Stimulated activated CD8-positive, alpha-beta memory T cell treated with anti-CD3 and anti-CD28 coated beads, Interleukin-12 subunit alpha, Interleukin-12 subunit beta, amount 100 ng/mL, for 4 hours (primary cell): ENCODE measurements at places on chromosomes 5 and 9.

DNA sequence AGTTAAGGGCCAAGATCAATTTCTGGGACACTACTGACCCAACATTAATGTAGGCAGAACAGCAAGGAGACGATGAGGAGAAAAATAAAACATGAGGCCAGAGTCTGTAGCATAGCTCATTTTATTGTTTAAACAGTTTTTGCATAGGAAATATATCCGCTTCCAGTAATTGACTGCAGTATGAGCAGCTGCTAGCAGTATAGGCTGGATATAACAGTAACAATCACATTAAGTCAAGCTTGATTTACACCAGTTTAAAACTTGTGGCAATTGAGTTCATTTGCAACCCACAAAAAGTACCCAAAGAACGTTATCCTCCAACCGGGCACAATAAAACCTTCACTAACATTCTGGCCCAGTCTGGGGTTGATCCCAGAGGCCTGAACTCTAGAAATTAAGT, 232.2 kb downstream of the NFIB start:
- no peak for DNase-seq

DNA sequence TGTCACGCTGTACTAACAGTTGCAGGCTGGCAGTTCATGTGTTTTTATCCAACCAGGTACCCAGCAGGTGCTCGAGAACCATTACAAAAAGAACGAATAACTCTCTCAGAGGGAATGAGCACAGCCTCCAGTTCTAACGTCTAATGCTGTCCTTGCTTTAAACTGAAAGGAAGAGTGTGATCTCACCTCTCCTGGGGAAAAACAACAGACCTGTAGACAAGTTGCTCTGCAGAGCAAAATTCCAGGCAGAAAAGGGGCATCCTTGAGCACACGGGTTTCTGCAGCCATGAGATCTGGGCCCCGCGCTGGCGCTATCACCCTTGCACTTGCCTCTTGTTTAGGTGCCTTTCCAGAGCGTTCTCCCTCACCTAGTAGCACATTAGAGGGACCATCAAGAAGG, 92.5 kb upstream of the DNAH5 start:
- DNase-seq, result no peak

- DNase-seq, result no peak
Observed at GRCh38 chr5:67451640-67452279, 255.2 kb upstream of the CD180 start.

DNA sequence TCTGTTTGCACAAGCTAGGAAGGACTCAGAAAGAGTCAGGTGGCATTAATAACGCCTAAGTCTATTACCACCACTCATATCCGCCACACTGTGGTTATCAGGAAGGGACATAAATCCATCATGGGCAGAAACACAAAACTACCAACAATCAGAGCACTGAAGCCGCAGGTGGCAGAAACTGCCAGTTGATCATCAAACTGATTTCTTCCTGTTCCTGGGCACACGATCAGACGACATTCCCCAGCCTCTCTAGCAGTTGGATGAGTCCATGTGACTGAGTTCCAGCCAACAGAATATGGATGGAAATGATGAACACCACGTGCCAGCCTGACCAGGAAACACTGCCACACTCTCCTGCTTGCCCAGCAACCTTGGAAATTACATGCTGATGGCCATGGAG, 181.7 kb downstream of the ELAVL2 start:
- no peak for DNase-seq

- DNase-seq, result no peak
Observed at GRCh38 chr5:108749128-108749861, 1.6 kb downstream of the FER start.

GRCh38 chr9:14909961-14910805, at the start of gene FREM1:
Gene FREM1 (minus strand): TSS chr9:14910428. CDS start chr9:14868977, 41,451 bp downstream.
- DNase-seq, result no peak

DNA sequence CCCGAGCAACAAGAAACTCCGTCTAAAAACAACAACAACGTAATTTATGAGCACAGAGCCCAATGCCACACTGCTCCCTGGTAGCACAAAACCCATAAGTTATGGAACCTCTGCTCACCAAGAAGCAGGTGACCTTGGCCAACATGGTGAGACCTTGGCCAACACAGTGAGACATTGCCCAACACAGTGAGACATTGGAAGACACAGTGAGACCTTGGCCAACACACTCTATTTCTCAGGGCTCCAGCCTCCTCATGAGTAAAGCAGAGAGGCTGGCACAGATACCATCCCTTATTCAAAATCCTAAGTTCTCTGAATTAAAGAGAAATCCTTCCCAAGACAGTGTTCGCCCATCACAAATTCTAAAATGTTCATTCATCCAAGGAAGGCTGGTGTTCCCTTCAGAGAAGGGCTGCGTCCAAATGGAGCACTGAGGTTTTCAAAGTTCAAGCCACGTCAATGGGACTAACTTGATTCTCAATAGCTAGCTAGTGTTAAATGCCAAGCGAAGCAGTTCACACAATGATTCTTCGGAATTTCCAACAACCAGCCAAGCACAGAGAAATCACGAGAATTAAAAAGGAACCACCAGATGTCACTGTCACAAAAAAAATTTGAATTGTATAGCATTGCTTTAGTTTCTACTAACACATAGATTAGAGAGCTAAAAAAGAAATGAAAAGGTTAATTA, 29.5 kb downstream of the TTC39B start:
- DNase-seq, result no peak

DNA sequence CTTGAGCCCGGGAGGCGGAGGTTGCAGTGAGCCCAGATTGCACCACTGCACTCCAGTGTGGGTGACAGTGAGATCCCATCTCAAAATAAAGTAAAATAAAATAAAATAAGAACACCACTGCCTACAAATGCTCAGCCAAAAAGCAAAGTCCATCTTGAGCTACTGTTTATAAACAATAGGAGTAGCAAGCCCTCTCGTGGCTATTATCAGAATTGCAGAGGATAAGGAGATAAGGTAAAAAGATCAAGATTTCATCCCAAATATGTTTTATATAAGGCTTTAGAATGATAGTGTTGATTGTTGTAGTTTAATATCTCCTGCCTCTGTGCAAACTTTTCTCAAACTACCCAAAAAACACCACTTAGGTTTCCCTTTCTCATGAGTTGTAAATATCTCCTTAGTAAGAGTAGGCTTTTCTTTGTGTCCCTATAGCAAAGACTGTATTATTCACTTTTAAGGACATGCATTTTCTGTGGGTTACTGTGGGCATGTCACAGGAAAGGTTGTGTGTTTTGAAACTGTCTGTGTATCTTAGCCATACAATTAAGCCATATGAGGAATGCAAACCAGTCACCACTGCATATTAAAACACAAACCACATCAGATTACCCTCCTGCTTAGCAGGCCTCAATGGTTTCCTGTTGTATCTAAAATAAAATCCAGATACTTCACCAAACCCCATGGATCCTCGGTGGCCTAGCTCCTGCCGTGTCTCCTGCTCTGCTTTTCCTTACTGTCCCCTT, 31.8 kb upstream of the CKS2 start:
- DNase-seq, result no peak

DNA sequence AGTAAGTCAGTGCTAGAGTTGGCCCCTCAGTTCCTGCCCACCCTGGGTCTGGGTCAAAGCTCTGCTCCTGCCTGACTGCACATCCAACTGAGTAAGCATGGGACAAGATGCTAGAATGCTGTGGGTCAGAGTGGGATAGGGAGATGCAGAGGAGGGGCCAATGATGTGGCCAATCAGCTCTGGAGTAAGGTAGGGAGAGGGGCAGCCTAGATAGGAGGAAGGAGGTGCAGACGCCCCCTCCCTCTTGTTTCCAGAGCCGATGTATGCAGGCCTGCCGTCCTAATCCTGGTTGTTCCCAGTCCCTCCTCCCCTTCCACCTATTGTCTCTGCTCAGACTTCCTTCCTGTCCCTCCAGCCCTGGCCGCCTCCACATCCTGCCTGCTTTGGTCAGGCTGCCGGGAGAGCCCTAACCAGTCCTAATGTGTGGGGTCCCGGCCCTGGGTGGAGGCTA, 1.3 kb downstream of the ARAP3 start:
- no peak for DNase-seq

DNA sequence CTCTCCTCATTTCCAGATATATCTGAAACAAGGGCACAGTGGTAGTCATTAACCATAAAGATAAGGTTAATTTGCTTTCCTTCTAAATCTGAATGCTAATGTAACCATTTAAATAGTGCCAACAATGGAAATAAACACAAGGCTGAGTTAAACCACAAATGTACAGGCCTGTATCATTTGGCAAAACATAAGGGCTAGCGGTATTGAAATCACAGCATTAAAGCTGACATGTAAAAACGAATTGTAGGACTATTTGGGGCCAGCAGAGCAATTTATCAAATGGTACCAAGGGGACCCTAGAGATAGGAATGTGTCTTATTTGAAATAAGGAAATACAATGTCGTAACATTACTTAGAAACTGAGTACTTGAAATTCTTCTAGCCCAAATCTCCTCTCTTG, 247.5 kb upstream of the RPS23 start:
- no peak for DNase-seq
